Thyroid gland (tissue), 4 donors: ENCODE measurements at places on chromosomes 5 and 9. TPM values are rescaled to one million over a fixed set of nuclear protein-coding genes. Genes with fewer than 3 reads are reported as not detected.

The YTHDC2 gene
- total RNA-seq = 38.5 TPM

The MYO10 gene
- total RNA-seq = 84.2 TPM

The IFNB1 gene
- total RNA-seq = not detected

The PPP3R2 gene
- total RNA-seq = not detected

The PCDHGA10 gene
- total RNA-seq = 8.7 TPM

The CLIC3 gene
- 240 TPM for total RNA-seq

The OR2V1 gene
- total RNA-seq = not detected

The IL5 gene
- total RNA-seq = not detected

The HRH2 gene
- 0.78 TPM for total RNA-seq

The FGFR4 gene
- total RNA-seq = 0.49 TPM

The BRD8 gene
- 96.1 TPM for total RNA-seq

- DNase-seq = peak; percentile 6
Observed at GRCh38 chr5:77015938-77016569, 14.2 kb upstream of the AGGF1 start.

DNA sequence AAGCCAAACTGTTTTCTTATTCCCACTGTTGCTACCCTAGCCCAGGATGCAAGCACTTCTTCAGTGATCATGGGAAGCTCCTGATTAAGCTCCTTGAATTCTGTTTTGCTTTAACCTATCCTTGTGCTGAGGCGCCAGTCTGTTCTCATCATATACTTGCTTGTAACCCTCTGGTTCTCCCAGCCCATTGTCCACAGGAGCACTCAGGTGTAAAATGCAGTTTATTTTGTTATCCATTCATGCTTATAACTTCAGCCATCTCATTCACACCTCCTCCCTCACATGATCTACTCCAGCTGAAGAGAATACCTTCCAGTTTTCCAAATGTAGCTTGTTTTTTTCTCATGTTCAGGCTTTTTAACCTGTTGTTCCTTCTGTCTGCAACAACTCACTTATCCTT, 402.1 kb upstream of the BRINP1 start:
- DNase-seq = peak; percentile 46

- DNase-seq = no peak
Observed at GRCh38 chr9:116208417-116209232, 55.0 kb downstream of the PAPPA start.

DNA sequence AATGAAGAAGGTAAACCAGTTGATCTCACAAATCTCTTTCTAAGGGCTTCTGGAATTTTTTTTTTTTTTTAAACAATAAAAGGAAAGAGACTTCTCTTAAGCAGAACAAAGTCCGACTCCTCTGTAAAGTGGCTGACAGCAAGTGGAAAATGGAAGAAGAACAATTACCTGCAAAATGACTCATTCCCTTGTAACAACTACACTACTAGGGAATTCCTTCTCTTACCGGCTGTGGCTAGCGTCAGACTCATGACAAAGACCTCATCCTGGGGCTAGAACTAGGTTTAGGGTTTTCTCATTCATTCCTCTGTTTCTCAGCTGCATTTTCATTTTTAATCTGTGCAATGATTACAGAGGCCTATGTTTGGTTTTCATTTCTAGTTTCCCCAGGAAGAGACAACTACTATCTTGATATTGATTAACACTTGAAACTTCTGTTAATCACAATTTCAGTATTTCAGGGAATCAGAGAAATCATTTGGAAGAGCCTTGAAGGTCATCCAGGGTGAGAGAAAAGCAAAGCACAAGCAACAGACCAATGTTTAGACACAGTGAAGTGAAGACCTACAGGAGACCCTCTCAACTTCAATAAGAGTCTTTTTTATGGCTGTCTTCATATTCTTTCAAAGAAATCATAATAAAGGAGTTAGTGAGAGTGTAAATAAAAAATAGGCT, 437.9 kb downstream of the RAB3C start:
- DNase-seq = no peak

GRCh38 chr5:146052780-146053179, 52.6 kb downstream of the PLAC8L1 start:
- no peak for DNase-seq

DNA sequence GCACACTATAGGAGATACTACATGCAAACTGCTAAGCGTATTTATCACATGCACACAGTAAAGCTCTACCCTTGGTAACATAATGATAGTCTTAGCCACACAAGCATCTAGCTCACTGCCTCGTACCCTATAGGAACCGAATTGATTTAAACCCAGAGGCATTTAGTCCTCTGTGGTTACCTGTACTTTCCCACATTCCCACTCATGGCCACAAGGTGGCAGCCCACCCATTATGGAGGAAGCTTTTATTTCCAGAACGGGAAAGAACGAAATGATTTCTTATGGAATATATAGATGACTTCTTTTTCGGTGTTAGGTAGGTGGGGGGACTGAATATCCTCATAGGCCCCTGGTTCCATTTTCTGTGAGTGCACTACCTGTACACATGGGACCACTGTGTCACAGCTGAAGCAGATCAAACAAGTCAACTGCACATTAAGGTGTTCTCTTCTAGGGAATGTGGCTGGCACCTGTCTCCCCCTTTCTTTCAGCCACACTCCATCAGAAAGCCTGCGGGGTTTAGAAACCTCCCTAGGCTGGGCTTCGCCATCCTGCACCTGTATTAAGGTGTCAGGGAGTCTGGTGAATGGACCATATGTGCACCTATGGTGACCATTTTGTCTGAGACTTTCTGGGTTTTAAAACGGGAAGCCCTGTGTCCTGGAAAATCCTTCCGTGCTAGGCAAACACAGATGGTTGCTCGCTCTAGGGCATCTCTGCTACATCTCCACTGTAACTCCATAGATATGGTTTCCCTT, 313.2 kb downstream of the SLIT3 start:
- peak; percentile 83 for DNase-seq

DNA sequence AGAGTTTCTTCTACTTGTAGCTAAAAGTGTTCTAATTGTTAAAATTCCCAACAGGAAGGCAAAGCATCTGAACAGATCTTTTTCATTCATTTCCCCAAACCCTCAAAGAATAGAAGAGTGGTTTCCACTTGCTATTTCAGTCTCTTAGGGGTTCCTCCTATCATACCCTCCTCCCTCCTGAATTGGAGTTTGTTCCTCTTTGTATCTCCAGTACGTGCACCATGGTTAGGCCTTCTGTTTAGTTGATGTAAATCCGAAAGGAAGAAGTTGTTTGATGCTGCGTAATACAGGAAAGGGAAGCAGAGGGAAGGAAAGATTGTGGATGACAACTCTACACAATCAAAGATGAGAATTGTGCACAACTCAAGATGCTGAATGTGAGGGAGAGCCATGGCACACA, 303.6 kb downstream of the PIK3R1 start:
- DNase-seq = no peak

DNA sequence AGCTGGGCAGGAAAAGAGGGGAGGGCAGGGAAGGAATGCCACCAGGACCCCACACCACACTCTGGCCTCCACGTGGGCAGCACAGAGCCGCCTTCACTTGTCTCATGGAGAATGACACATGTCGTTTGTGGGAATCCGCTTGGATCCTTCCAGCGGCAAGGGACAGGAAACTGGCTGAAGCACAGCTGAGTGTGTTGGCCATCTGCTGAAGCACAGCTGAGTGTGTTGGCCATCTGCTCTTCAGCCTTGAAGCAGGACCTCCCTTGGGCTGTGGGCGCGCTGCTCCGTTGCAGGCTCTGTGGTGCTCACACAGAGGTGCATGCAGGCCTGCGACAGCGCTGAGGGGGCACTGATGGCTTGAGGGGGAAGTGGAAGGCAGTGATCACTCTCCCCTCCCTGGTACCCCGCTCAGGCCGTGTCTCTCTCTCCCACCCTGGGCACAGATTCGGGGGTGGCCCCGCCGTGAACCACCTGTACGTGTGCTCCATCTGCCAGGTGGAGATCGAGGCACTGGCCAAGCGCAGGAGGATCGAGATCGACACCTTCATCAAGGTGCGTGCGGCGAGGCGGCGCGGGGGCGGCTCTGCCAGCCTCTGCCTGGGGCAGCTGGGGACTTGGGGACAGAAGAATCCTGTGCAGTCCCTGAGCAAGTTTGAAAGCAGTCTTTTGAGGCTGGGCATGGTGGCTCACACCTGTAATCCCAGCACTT, 40.6 kb downstream of the USP20 start:
- no peak for DNase-seq

- DNase-seq = no peak
Observed at GRCh38 chr5:5882706-5883105, 460.2 kb downstream of the ICE1 start.

- DNase-seq = no peak
Observed at GRCh38 chr9:85676790-85677189, 65.0 kb downstream of the AGTPBP1 start.

GRCh38 chr9:5953743-5954707, 61.4 kb downstream of the RANBP6 start:
- DNase-seq = no peak

DNA sequence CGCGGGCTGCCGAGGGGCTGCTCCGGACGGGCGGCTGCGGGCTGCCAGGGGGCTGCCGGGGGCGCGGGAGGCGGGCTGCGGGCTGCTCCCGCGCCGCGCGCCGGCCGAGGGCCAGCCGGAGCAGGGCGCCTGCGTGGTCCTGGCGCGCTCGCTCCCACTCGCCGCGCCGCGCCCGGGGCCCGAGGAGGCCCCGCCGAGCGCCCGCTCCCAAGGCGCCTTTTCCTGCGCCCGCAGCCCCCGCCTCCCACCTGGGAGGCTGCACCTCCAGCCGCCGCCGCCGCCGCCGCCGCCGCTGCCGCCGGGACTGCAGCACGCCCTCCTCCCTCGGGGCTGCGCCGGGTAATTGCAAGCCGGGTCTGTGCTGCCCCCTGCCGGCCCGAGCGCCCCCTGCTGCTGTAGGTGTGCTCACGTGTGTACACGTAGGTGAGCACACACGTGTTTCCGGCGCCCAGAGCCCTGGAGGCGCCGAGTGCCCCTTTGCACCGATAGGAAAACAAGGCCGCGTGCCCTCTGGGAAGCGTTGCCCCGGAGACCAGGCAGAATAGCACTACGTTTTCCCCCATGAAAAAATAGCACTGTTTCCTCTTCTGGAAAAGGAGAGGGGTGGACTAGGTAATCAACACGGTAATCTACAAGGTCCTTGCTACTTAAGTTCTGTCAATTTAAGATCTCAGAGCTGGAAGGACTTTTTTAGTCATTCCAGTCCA, at the start of gene EPB41L4B:
Gene EPB41L4B (minus strand): TSS at position 318 of the 707 bp plus-strand sequence. CDS start 613 bp downstream, outside the sequence.
- peak; percentile 96 for DNase-seq

DNA sequence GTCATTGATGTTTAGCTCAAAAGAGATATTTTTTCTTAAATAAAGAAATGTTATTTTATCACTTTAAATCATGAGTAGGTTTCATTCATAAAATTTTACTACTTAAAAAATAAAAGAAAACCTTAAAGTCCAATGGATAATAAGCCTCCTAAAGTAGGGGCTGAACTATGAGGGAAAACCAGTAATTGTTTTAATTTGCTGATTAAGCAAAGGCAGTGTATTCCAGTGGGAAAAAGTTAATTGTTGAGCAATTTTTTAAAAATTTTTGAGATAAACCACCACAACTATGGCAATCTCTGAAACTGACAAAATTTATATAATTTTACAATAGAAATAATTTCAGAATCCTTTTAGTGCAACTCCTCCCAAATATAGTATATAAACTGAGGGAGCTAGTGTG, 195.0 kb downstream of the FBXO4 start:
- no peak for DNase-seq

DNA sequence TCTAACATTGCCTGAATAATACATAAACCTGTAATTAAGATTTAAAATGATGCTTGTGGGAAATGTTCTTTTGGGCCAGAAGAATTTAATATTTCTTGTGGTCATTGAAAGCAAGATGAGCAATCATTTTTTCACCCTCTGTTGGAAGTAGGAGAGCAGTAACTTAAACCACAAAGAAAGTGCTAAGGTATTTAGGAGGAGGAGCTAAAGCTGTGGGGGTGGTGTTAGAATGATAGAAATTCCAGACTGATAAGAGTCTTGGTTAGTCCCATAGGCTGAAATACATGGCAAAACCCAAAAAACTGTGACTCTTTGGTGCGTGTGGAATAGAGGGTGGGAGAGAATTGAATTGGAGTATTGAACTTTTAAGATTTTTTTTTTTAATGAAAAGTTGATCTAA, 247.0 kb downstream of the YTHDC2 start:
- no peak for DNase-seq

- no peak for DNase-seq
Observed at GRCh38 chr5:68287631-68287975, 72.0 kb downstream of the PIK3R1 start.

- DNase-seq = no peak
Observed at GRCh38 chr9:124939944-124940343, 939 bp downstream of the GOLGA1 start.
